CD4-positive, alpha-beta T cell (primary cell): ENCODE measurements at places on chromosomes 13 and 19. TPM values are rescaled to one million over a fixed set of nuclear protein-coding genes. Genes with fewer than 3 reads are reported as not detected.

FAM83E gene
- 2.6 TPM for total RNA-seq

DNA sequence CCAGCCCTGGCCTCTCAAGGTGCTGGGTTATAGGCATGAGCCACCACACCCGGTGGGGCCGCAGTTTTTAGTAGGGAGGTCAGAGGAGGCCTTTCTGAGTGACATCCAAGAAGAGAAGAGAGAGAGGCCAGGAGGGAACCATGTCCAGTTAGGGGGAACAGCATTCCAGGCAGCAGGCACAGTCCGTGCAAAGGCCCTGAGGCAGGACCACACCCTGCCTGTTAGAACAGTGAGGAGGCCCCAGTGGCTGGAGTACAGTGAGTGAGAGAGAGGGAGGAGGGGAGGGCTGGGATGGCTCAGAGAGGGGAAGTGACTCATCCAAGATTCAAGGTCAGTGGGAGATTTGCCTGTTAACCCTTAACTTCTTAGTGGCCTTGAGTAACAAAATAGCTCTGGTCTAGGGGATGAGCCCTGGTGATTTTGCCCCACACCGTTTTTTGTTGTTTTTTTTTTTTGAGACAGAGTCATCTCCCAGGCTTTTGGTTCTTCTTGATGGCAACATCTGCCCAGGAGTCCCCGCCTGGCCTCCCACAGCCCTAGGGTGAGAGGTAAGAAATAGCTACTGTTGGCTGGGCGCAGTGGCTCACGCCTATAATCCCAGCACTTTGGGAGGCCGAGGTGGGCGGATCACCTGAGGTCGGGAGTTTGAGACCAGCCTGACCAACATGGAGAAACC lies 2.7 kb upstream of the PLIN3 start:
- H3K36me3 ChIP-seq: no peaks in the 10 kb centered on the region
- no peak overlapping the region for H3K4me3 ChIP-seq
- no peak overlapping the region for H3K27ac ChIP-seq
- peaks cover 28% of the 10 kb centered on the region for H3K4me1 ChIP-seq
- no peak for DNase-seq

GRCh38 chr19:46080561-46080960 lies 39.8 kb upstream of the IGFL4 start:
- no peak overlapping the region for H3K4me3 ChIP-seq
- peaks cover 10% of the 10 kb centered on the region for H3K4me1 ChIP-seq
- no peak overlapping the region for H3K27ac ChIP-seq
- no peak for DNase-seq
- H3K27me3 ChIP-seq: peaks cover 60% of the 10 kb centered on the region

DNA sequence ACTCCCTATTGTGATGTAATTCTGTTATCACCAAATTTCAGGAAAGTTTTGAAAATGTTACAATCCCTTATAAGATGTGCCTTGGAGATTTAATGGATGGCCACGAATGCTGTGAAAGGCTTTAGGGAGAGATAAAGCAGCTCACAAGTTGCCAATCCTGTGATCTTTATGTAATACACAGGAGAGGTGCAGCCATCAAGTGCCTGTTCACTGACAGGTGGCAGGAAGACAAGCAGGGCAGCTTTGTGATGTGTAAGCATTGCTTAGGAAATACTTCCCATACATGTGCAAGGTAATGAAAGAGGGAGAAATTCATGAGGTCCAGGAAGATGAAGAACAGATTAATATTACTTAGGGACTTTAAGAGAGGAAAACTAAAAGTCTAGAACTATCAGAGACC lies 628.8 kb downstream of the SLITRK6 start:
- no peaks in the 10 kb centered on the region for H3K27me3 ChIP-seq
- no peak overlapping the region for H3K4me3 ChIP-seq
- no peaks in the 10 kb centered on the region for H3K4me1 ChIP-seq
- H3K27ac ChIP-seq: no peak overlapping the region
- no peaks in the 10 kb centered on the region for H3K36me3 ChIP-seq
